Activated naive CD4-positive, alpha-beta T cell (primary cell): ENCODE measurements at places on chromosomes 1 and 21.

DNA sequence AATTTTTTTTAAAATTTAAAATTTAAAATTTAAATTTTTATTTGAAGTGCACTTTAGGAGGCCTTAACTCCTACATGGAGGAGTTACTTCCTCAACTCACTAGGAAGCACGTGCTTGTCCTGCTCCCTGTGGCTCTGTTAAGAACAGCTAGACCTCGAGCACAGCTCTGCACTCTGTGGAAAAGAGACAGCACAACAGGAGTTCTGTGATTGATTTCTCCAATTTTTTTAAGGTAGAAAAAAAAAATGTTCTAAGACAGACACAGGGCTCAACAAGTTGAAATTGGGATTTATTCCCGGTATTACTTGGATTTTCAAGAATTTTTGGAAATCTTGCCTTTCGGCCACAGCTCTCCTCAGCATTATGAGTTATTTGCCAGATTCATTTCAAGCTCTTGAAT lies 356.6 kb upstream of the LYPLAL1 start:
- DNase-seq, result no peak

DNA sequence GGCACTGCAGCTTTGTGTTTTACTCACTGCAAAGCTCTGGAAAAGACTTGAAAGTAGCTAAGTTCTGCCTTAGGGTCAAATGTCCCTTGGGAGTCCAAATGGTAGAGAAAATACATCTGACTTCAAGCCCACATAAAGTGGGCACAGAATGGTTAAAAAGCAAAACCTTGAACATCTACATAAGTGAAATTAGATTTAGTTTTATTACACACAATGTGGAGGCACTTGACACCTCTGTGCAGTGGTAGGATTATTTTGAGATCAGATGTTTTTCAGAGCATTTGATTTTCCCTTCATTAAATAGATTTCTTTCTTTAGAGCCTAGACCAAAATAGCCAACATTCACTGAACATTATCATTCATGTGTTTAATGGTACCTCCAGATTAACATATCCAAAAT lies 11.2 kb upstream of the FCRL3 start:
- DNase-seq, result no peak

DNA sequence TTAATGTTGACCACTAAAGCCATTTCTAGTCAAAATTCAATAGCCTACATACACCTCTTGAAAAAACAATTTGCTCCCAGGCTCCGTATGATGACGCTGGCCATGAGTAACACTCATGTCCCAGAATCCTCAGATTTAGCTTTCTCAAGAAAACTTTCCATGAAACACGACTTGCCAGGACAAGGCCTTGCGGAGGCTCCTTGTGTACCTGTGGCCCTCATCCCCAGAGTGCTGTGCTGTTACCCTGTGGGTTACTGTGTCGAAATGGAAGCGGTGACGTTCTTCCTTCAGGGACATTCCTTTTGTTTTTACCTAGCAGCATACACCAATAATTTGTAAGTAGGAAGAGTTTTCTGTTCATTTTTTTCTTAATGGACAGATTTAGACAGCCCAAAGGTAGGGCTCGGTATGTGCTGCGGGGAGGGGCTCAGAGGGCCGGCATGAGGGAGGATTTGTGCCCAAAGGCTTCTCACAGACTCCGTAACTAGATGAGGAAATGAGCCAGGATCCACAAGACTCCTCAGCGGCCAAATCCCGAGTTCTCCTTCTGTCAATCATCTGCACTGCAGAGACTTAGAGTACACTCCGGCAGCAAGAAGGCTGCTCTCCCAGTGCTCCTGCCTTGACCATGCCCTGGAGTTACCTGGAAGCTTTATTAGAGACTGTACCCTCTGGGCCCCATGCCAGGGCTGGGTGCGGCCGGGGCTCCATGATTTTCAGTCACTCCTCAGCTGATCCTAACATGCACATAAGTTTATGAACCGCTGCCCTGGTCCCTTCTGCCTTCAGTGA lies 17.8 kb downstream of the GNG12 start:
- DNase-seq, result no peak

DNA sequence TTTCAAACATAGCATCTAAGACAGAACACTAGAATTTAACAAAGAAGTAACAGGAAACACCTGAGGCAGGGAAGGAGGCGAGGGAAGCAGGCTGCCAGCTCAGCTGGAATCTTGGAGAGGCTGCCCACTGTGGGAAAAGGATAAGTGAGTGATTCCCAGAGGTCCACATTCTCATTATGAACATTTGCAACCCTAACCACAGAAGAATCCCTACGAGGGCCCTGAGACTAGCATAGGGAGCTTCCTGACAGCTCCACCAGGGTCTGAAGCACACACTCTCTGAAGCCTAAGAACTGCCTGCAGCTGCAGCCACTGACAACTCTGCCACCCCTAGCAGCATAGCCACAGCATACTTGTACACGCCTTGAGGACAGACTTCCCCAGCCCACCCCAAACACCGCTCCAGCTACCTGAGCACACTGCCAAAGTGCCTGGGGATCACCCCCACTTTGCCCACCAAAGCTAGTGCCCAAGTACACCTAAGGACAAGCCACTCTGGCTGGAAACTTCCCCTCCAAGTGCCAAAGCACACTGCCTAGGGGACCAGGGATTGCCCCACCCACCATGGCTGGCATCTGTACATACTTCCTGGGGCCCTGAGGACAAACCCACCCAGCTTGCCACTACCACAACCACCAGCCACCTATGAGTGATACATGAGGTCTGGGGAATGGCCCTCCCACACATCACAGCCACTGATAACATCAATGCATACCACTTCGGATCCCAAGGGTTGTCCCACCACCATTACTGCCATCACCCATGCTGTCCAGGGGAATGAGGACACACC lies 76.6 kb upstream of the GUCA2A start:
- no peak for DNase-seq

DNA sequence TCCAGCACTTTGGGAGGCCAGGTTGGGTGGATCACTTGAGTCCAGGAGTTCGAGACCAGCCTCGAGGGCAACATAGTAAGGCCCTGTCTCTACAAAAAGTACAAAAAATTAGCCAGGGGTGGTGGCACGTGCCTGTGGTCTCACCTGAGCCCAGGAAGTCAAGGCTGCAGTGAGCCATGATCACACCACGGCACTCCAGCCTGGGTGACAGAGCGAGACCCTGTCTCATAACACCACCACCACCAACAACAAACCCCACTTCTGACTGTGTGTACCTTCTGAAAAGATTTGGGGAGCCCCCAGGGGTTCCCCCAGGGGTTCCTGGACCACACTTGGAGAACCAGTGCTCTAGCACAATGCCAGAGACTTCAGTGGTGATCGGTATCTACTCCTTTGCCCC lies 29.9 kb downstream of the NUAK2 start:
- no peak for DNase-seq

DNA sequence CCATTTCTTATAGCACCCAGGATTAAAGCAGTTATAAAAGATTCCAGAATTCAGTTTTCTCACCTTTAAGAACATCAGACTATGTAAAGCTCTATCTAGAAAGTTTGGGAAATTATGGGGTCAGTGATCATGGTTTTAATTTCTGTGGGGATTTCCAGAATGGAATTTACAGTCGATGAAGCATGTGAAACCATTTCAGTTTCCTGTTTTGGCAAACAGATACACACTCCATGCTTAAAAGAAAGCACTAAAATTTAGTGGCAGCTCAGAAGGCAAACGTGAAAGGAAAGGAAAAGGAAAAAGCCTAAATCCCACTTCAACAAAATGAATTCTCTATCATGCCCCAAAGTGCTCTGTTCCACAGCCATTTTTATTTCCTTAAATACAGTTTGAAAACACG lies 60.4 kb downstream of the FYB2 start:
- DNase-seq, result no peak

- DNase-seq, result no peak
These were observed 142.9 kb upstream of the DUSP10 start for GRCh38 chr1:221884821-221885220.

DNA sequence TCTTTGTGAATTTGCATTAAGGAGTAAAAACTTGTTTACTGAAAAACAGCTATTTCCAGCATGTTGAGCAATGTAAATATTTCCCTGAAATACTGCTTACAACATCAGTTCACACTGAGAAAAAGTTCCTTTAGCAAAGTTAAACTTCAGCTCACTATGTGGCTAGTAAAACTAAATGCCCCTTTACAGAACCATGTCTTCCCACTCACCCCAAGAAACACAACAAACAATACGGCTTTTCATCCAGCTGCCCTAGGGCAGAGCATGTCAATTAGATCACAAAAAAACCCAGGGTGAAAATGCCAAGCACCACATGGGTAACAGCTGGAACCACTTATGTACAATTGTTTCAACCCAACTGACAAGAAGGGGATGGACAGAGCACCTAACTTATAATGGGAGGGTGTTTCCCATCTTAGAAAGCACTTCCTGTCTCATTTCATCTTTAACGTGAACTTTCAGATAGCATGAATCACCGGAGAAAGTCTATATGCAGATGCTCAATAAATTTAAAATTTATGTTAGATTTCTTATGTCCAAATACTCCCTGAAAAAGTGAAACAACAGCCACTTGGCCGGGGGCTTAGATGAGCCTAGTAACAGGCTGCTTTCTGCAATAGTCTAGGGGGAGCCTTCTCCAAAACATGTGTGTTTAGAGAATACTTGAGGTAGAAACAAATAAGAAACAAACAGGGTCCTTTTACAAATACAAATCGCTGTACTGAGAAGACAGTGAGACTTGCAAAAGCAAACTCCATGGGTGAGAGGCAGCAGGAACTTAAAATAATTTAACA lies 6.6 kb downstream of the NID1 start:
- DNase-seq, result no peak

DNA sequence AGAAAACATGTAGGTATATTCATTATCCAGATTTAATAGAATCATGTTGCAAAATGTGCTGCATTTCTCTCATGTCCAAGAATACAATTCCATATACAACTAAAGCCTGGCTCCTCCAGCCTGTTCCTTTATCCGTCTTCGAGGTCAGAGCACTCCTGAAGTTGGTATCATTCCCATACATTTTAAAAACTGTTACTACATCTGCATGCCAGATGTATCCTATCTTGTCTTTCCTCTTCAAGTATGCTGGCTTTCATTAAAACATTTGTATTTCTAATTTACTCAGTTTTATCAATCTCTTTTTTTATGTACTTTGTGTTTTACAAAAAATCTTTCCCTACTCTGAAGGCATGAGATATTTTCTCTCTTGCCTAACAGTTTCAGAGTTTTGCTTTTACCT lies 536.6 kb upstream of the USP24 start:
- DNase-seq, result no peak

- DNase-seq, result no peak
These were observed 47.2 kb downstream of the RCAN1 start for GRCh38 chr21:34567604-34568155.

DNA sequence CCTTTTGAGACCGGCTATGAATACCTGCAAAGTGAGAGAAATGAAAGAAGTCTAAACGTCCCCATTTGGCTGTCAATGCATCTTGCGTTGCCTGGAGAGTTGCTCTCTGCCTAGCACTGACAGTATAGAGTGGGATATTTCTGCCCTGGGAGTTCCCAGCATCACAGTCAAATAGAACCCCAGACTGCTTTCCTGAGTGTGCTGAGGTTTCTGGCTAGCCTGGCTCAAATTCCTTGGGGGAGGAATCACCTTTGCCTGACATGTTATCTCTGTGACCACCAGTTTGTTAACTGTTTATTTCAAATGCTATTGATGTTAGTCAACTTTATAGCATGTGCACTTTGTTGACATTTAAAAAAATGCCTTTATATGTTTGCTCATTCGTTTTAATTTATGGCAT lies 212.0 kb upstream of the FAM78B start:
- no peak for DNase-seq

DNA sequence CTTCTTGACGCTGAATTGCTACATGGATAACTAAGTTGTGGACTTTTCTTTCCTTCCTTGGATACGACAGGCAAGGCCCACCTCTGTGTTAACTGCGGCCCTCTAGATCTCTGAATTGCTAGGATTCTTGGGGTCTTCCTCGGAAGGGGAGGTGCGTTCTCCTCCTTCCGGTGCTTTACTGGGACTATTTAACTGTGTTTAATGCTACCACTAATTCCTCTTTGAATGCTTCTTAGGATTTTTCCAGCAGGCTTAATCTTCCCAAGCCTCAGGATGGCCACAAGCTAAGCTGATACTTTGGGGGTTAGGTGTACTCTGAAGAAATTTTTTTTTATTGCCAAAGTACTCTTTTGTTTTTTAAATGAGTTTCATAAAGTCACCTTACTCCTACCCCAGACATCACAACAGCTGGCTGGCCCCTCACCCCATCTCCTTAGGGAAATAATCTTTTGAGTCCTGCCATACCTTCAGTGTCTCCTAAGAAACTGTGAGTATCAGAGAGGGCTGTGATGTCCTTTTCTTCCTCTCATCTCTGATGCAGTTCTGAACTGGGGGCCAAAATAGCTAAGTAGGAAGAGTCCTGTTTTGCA lies 21.4 kb downstream of the KIRREL1 start:
- DNase-seq, result no peak

- DNase-seq, result no peak
These were observed 58.9 kb downstream of the SWT1 start for GRCh38 chr1:185215911-185216310.

DNA sequence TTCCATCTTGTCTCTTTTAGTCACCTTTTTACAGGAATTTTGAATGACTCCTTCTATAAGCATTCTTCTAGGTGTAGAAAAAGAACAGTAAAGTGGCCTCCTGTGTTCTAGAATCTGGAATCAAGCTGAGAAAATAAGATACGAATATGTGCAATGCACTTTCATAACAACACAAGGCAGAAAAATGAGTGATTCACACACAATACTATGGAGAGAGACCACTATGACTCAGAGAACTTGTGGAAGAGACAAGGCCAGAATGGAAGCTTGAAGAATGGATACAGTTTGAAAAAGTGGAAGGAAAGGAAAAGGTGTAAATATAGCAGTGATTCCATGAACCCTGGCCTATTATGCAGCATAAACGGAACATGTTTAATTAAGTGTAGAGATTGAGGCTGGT lies 57.1 kb upstream of the SAMSN1 start:
- DNase-seq, result no peak

- DNase-seq, result no peak
These were observed 36.6 kb upstream of the HMGN1 start for GRCh38 chr21:39385299-39386145.

GRCh38 chr1:64922336-64922735 lies 44.0 kb downstream of the JAK1 start:
- no peak for DNase-seq

- no peak for DNase-seq
These were observed 803 bp downstream of the COP1 start for GRCh38 chr1:176206006-176206960.
